Epithelial cell of umbilical artery (primary cell): ENCODE measurements at places on chromosomes 16 and 17. TPM values are rescaled to one million over a fixed set of nuclear protein-coding genes. Genes with fewer than 3 reads are reported as not detected.

The PCGF2 gene
- 3.6 and 5.5 TPM in 2 replicates for total RNA-seq

The GPRC5B gene
- total RNA-seq, result 24.0 and 28.0 TPM in 2 replicates

The TXNL4B gene
- total RNA-seq, result 7.1 and 8.1 TPM in 2 replicates

The TEFM gene
- 9.7 and 19.0 TPM in 2 replicates for total RNA-seq

The GGT6 gene
- total RNA-seq, result not detected in 2 replicates
